ENCODE measurements at places on chromosomes 5 and 9.

DNA sequence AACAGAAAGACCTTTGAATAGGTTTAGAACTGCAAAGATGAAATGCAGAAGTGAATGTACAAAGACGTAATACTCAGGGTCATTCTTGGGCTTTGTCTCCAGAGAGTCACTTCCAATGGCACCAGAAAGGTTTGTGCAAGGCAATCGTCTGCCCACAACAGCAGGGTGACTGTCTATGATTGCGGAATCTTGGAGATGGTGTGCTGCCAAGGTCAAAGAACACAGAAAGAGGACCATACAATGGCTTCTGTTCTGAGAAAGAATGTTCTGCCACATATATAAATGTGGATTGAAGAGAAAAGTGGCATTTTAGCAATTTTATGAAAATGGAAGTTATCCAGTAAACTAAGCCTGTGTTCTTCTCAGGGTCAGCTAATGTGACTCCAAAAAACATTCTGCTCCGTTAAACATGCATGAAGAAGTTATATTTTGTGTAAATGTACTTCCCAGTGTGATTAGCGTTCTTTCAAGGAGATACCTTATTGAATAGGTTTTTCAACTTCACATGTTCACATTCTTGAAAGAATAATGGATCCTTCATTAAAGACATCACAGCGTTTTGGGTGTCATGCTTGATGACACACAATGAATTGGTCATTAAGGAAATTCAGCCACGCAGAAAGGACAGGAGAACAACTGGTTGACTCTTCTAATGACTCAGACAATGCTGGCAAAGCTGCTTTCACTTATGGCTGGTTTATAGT lies 73.4 kb upstream of the CDH6 start:
- no peak for DNase-seq

GRCh38 chr5:169223595-169223953 lies 77.4 kb downstream of the SLIT3 start:
- DNase-seq = no peak

DNA sequence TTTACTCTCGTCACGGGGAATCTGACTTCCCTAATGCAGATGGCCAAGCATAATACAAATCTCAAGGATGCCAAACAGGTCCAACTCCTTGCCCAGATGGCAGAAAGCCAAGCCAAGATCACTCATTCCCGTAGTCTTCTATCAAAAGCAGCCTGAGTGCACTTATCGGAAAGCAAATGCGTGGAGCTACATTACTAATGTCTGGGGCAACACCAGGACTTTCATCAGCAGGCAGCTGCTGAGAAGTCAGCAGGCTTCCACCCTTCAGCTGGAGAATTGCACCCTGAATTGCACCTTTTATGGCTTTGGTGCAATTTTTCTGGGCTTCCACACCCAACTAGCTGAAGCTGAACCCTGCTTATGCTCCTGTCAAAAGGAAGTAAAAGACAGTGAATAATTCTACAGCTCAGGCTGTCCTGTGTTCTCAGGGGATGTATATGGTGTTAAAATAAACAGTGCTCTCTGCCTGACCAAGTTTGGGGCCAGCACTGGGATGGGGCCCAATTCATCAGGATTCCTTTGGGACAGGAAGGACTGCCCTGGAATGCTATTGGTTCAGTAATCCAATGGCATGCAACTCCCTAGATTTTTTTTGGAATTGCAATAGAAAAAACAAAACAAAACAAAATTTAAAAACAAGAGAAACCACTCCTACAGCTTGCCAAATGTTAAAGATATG lies 92.6 kb downstream of the DPYSL3 start:
- DNase-seq = no peak

- no peak for DNase-seq
Measured at GRCh38 chr5:38105231-38105570, 153.2 kb upstream of the EGFLAM start.

GRCh38 chr5:54581831-54582548 lies 64.4 kb downstream of the SNX18 start:
- DNase-seq = no peak

DNA sequence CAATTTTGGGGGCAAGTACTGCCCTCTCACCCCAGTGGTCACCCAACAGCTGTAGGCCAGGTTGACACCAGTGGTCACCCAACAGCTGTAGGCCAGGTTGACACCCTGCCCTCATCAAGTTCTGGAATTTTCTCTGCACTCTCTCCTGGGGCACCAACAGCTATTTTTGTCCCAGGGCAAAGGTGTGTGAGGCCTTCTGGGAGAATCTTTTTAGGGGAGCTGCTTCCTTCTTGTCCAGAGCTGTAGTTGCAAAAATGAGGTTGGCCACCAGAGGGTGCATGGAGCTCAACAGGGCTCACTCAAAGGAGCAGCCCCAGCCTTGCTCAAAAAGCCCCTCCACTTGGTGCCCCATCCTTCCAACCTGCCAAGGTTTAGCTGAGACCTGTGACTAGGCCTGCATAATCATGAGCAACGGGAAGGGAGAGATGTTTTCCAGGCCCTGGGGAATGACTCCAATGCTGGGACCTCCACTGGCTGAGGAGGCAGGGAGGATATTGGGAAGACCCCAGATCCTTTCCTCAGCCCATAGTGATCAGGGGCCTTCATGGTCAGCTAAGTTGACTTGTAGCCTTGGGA lies 10.6 kb upstream of the P4HA2 start:
- DNase-seq = peak; percentile 55

DNA sequence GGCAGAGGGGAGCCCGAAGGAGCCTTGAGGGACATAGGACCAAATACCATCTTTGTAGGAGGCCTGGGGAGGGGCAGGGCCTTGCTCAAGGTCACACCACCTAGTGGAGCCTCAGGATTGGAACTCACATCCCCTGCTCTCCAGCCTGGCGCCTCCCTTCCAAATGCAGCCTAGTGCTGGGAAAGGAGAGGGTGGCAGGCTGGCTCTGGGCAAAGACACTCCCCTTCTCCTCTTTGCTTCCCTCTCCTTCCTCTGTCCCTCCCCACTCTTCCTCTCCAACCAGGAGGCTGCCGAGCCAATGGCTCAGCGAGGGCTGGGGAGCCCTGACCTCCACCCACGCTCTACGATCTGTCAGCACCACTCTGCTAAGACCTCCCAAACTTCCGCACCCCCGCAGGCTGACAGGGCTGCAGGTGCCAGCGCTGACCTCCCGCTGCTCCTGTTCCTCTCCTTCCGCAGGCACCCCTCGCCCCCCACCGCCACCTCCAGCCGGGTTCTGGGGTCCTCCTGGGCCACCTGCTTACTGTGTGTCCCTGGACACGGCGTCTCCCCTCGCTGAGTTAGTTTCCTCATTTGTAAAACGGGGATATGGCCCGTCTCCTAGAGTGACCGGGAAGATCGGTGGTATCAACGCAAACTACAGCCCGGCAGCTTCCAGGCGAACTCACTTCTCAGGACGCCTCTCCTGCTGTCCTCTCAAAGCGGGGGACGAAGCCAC lies 52.9 kb downstream of the C9orf50 start:
- DNase-seq = no peak

DNA sequence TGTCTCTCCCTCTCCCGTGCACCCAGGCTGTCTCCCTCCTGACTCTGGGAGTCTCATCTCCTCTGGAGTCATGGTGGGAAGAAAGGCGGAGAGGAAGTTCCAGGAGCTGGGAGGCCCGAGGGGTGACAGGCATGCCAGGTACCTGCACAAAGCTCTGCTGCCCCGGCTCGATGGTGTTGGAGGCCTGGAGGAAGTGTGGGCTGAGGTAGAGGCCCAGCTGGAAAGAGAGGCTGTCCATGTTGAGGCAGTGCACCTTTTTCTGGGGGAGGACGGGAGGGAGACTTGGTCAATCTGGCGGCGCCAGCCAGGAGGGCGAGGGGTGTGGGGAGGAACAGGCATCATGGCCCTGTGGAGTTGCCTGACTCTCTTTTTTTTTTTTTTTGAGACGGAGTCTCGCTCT lies 15.9 kb downstream of the FPGS start:
- no peak for DNase-seq

- DNase-seq = peak; percentile 23
Measured at GRCh38 chr5:80654054-80654390, 430 bp upstream of the MSH3 start.

GRCh38 chr5:120454094-120454798 lies 9.9 kb upstream of the PRR16 start:
- DNase-seq = no peak

DNA sequence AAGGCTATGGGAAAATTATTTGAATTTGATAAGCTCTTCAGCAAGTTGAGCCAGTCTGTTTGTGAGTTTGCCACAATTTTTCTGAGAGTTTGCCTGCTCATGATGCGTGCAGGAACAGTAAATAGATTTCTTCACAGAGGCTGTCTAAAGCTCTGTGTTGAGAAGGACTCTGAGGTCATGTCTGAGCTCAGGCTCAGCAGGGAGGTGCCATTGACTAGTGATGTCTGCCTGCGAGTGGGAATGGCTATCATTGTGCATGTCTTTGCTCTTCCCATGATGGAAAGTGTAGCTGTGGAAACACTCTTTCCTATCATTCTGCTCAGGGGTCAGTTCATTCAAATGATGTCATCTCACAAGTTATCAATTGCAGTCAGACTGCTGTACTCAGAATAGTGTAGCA lies 142.8 kb downstream of the RASEF start:
- no peak for DNase-seq

- DNase-seq = no peak
Measured at GRCh38 chr9:93301291-93301811, 117.4 kb downstream of the WNK2 start.

DNA sequence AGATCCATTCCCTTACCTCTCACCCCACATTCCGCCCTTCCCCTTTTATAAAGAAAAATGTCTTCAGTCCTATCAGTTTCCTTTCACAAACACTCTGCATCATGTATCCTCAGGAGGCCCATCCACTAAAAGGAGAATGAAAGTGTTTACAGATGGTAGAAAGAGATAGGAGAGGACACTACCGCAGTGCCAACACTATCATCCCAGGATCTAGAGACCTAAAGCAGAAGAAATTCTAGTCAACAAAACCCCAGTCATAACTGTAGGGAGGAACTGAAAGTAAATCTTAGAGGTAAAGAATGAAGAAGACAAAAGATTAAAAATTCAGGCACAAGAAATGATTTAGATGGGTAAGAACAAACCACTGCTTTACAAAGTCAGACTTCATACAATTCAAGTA lies 114.1 kb downstream of the MLLT3 start:
- DNase-seq = no peak

- DNase-seq = no peak
Measured at GRCh38 chr9:95666096-95666784, 149.5 kb upstream of the PTCH1 start.

DNA sequence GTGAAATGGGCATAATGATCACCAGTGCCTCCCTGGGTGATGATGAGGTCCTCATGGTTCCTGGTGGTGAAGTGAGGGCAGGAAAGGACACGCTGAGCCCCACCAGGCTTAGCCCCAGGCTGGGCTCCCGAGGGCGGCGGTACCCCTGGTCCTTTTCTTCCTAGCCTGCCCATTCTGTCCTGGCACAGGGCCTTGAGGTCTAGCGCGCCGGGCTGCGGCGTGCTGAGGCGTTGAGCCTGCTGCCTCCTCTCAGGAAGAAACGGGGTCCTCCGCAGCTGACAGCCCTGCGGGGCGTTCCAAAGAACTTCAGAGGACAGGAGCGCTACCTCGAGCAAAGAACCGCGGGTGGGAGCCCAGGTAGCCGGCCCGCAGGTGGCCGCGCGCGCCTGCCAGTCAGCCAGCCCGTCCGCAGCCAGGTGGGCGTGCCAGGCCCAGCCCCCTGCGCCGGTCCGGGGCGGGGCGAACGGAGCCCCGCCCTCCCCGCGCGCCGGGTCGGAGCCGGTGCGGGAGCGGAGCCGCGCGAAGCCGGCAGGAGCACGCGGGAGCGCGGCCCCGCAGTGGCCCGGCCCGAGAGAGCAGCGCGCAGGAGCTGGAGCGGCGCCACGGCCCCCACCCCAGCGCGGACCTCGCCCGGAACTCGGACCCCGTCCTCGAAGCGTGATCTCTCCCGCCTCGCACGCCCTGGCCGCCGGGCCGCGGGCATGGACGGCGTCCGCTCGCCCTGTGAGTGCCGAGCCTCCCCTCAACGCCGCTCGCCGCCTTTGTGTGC lies at the start of gene WNK2:
WNK2 (plus strand) TSS at position 477 of the 769 bp plus-strand sequence. CDS start 791 bp downstream, outside the sequence.
- peak; percentile 80 for DNase-seq

- DNase-seq = no peak
Measured at GRCh38 chr5:139312075-139312474, 18.5 kb downstream of the MATR3 start.

- no peak for DNase-seq
Measured at GRCh38 chr5:97891971-97892370, 708.9 kb upstream of the RIOK2 start.

- DNase-seq = no peak
Measured at GRCh38 chr9:2413160-2413805, 208.3 kb upstream of the VLDLR start.

DNA sequence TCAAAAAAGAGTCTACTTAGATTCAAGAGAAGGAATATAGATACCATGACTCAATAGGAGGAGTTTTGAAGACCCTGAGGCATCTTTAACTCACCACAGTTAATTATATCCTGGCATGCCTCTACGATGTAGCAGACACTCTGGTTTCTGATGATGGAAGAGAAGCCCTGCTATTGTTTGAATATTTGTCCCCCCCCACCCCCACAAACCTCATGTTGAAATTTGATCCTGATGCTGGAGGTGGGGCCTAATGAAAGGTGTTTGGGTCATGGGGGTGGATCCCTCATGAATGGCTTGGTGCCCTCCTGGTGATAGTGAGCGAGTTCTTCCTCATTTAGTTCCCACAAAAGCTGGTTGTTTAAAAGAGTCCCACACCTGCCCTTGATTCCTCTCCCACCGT lies 147.9 kb upstream of the TBCA start:
- DNase-seq = no peak

DNA sequence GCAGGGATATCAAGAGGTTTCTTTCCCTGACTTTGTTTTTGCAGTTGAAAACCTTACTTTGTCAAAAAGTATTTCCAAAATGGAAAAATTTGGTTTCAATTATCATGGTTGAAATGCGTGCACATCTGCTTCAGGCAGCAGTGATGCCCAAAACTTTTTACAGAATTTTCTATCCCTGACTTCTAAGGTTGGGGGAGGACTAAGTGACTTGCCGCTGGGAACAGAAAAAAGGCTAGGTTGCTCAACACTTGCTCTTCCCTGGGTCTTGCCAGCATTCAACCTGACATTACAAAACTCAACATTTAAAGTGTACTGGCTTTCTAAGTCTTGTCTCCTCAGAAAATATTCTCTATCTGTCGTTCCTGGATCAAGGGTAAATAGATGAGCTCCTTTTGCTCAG lies 4.7 kb downstream of the KLHL3 start:
- DNase-seq = no peak

- no peak for DNase-seq
Measured at GRCh38 chr9:14018081-14018480, 295.9 kb downstream of the NFIB start.

DNA sequence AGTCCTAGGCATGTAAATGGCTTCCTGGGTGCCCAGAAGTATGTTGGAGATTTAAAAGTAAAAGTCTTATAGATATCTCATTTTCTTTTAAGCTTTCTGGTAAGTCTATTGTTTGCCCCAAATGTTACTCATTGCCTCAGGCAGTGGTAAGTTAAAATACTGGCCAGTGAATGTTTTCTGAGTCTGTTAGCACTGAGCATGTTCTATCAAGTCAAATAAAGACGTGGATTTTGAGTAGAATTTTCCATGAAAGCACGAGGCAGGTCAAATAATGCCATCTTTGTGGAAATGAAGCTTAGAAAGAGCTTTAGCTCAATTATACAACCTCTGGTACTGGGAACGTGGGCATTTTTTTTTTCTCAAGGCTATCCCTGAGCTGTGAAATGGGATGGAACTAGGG lies 651.3 kb upstream of the ACO1 start:
- DNase-seq = no peak

GRCh38 chr9:92187989-92188714 lies 72.9 kb upstream of the SPTLC1 start:
- no peak for DNase-seq

GRCh38 chr5:116650964-116651363 lies 76.3 kb upstream of the SEMA6A start:
- DNase-seq = no peak

- DNase-seq = no peak
Measured at GRCh38 chr5:107858788-107859187, 188.1 kb upstream of the EFNA5 start.

Measured in HuH-7 (cell line).